T-helper 2 cell treated with Interferon-gamma antibody and Interleukin-4, amounts not matched to agents 5 μg/mL and 100 μg/mL, for 36 hours (primary cell): ENCODE measurements at places on chromosomes 3 and 15.

DNA sequence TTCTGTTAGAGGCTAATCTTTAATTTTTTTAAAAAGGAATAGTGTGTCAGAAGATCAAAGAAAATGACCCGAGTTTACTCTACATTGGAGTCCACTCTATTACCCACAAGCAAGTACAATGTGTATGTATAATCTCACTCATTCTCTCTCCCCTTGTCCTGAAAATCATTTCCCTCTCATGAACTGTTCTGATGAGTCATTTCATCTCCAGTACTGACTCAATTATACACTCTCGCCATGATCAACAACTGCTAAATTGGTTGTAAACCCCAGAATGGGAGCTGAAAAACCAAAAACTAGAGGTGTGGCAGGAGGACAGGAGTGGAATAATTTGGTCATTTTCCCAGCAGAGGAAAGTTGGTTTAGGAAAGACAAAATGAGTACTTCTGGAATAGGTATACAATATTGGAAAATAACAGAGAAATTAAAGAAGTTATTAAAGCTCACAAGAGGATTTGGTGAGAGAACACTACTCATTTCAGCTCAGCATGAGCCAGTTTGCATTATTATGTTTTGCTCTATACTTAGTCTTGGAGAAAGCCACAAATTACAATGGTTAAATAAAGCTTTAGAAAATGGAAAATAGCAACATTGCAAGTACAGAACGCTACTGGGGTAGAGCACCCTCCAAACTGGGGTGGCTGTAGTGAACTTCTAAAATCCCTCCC, 144.3 kb upstream of the PFN2 start:
- no peak overlapping the region for H3K4me3 ChIP-seq
- no peaks in the 10 kb centered on the region for H3K36me3 ChIP-seq
- DNase-seq: no peak
- peaks cover 3% of the 10 kb centered on the region for H3K4me1 ChIP-seq
- H3K27me3 ChIP-seq: peaks cover 19% of the 10 kb centered on the region
- no peak overlapping the region for H3K27ac ChIP-seq

GRCh38 chr3:65020281-65021160, 332.7 kb upstream of the ADAMTS9 start:
- H3K27ac ChIP-seq: no peak overlapping the region
- no peak for DNase-seq
- H3K4me3 ChIP-seq: no peak overlapping the region
- H3K4me1 ChIP-seq: no peaks in the 10 kb centered on the region

DNA sequence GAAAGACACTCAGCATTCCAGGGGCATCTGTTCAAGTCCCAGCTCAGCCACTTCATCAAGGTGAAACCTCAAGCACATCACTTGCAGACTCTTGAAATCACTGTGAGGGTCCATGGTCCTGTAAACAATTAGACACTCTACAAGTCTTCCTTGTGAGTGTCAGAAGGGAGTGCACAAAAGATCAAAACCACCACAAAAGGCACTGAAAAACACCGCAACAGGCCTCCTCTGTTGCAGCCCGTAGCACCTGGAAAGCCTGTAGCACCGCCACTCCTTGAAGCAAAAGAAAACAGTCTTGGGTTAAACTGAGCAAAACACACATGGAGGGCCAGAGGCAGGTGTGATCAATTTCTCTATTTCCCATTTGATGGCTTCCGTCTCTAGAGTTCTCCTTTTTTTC, 63.8 kb upstream of the SNRK start:
- peaks cover 14% of the 10 kb centered on the region for H3K4me1 ChIP-seq
- H3K36me3 ChIP-seq: peaks cover 2% of the 10 kb centered on the region
- H3K27me3 ChIP-seq: peaks cover 5% of the 10 kb centered on the region
- no peak overlapping the region for H3K4me3 ChIP-seq
- DNase-seq: no peak

DNA sequence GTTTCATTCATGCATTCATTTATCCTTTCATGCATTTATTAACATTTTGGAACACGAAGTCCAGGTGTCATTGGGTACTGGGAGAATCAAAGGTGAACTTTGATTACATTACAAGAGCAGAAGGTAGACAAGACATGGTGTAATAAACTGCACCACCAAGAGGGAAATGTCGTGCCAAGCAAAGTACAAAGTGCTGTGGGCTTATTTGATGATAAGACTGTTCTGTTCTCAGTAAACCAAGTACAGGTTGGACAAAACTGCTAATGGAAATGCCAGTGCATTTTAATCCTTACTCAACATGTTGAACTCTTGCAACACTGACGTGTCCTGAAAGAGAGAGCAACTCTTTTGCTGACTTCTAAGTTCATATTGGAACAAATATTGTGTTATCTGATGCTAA, 69.4 kb downstream of the MME start:
- H3K4me3 ChIP-seq: no peak overlapping the region
- no peaks in the 10 kb centered on the region for H3K27me3 ChIP-seq
- H3K27ac ChIP-seq: no peak overlapping the region
- DNase-seq: no peak

DNA sequence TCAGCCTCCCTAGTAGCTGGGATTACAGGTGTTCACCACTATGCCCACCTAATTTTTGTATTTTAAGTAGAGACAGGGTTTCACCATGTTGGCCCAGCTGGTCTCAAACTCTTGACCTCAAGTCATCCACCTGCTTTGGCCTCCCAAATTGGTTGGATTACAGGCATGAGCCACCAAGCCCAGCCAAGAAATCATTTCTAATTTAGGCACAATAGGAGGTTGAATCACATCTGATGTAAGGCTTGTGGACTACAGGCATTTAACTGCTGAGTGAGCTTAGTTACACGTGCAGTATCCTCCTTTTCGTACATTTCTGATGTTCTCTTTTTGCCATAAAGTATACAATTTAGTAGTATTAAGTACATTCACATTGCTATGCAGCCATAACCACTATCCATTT, 31.1 kb upstream of the SETD2 start:
- H3K36me3 ChIP-seq: peaks cover 3% of the 10 kb centered on the region
- no peaks in the 10 kb centered on the region for H3K27me3 ChIP-seq
- no peaks in the 10 kb centered on the region for H3K4me1 ChIP-seq

DNA sequence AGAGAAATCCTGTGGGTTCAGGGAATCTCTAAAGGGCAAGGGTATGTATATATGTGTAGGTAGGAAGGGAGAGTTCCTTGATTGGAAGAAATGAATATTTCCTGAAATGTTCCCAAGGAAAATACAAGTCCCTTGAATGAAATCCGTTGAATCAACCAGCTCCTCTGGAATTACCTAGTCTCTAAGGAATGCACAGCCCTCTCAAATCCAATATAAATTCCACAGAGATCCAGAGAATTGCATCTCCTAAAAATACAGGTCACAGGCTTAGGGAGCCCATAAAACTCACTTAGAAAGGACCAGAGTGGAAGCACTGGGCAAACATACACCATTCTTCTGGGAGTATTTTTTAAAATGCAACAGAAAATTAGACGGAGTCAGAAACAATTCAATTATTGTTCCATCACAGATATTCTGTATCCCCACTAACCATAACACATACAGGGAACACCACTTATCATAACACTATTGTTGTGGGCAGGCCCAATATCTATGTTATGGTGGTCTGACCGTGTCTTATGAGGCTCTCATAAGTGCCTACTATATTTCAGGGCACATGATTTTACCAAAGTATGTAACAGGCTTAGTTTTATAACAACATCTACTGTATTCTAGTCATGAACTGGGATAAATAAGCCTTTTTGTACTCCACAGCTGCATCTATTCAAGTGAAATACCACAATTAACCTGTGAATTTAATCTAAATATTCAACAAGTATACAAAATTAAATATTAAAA, 43.7 kb downstream of the IGSF11 start:
- no peak overlapping the region for H3K4me3 ChIP-seq
- H3K27me3 ChIP-seq: peaks cover 6% of the 10 kb centered on the region
- no peaks in the 10 kb centered on the region for H3K36me3 ChIP-seq
- no peak for DNase-seq
- no peaks in the 10 kb centered on the region for H3K4me1 ChIP-seq

GRCh38 chr3:120272286-120272685, 12.7 kb downstream of the GPR156 start:
- no peak overlapping the region for H3K4me3 ChIP-seq
- H3K36me3 ChIP-seq: no peaks in the 10 kb centered on the region
- peaks cover 13% of the 10 kb centered on the region for H3K27me3 ChIP-seq
- no peak overlapping the region for H3K27ac ChIP-seq
- DNase-seq: no peak
- H3K4me1 ChIP-seq: no peaks in the 10 kb centered on the region

GRCh38 chr3:87503900-87504498, 227.6 kb upstream of the POU1F1 start:
- H3K4me3 ChIP-seq: no peak overlapping the region
- H3K4me1 ChIP-seq: no peaks in the 10 kb centered on the region
- H3K36me3 ChIP-seq: no peaks in the 10 kb centered on the region
- DNase-seq: peak; percentile 6
- H3K27ac ChIP-seq: no peak overlapping the region

DNA sequence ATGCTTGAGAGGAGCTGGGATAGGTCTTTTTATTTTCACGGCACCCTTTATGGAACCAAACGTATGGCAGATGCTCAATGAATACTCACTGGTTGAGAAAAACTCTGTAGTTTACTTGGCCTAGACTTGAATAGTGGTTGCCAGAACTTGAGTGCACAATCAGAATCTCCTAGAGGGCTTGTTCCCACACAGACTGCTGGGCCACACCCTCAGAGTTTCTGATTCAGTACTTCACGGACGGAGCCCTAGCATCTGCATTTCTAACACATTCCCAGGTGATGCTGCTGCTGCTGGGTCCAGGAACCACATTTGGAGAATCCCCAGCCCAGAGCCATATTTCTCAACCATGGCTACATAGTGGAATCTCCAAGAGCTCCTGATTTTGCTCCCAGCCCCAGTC, 24.6 kb downstream of the CA12 start:
- DNase-seq: no peak
- H3K27ac ChIP-seq: no peak overlapping the region
- H3K4me1 ChIP-seq: no peaks in the 10 kb centered on the region
- peaks cover 19% of the 10 kb centered on the region for H3K27me3 ChIP-seq
- no peak overlapping the region for H3K4me3 ChIP-seq

DNA sequence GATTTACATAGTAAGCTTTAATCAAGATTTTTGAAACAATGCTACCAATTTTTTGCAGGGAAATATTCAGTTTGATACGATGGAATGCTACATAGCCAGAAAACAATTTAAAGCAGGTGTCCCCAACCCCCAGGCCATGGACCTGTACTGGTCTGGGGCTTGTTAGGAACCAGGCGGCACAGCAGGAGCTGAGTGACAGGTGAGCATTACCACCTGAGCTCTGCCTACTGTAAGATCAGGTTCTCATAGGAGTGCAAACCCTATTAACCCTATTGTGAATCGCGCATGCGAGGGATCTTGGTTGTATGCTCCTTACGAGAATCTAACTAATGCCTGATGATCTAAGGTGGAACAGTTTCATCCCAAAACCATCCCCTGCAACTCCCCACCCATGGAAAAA, 322.6 kb upstream of the NECTIN3 start:
- no peak for DNase-seq
- H3K36me3 ChIP-seq: no peaks in the 10 kb centered on the region
- H3K27ac ChIP-seq: no peak overlapping the region
- no peaks in the 10 kb centered on the region for H3K4me1 ChIP-seq
- peaks cover 3% of the 10 kb centered on the region for H3K27me3 ChIP-seq

DNA sequence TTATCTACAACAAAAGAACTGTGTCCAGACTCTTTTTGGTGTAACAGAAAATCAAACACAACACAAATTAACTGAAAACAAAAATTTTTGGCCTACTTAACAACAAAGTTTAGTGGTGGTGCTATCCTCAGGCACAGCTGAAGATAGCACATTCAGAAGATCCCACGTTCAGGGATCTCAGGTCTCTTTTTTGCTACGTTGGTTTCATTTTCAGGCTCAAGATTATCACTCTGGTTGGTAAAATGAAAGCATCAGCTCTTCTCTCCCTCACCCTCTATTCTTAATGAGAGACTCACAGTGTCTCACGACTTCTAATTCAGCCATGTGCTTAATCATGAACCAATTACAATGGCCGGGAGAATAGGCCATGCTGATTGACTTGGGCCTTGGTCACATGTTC, 146.9 kb upstream of the PTPRG start:
- H3K4me3 ChIP-seq: no peak overlapping the region
- H3K27me3 ChIP-seq: peaks cover 6% of the 10 kb centered on the region
- H3K27ac ChIP-seq: no peak overlapping the region

DNA sequence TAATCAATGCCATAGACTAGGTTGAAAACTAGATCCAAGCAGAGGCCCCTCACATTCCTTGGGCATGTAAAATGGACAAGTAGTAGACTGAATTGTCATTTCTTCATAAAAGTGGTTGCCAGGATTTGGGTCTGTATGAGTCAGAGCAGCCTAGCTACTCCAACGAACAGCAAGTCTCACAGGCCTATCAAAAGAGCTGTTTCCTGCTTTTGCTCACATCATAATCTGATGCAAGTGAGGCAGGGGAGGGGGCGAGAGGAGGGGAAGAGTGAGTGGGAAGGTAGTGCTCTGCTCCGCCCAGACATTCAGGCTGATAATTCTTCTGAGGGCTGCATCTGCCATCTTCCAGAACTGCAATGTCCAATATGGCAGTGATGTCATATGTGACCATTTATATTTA, 228.9 kb upstream of the PRICKLE2 start:
- peaks cover 7% of the 10 kb centered on the region for H3K4me1 ChIP-seq
- H3K4me3 ChIP-seq: no peak overlapping the region
- H3K27me3 ChIP-seq: peaks cover under 1% of the 10 kb centered on the region

DNA sequence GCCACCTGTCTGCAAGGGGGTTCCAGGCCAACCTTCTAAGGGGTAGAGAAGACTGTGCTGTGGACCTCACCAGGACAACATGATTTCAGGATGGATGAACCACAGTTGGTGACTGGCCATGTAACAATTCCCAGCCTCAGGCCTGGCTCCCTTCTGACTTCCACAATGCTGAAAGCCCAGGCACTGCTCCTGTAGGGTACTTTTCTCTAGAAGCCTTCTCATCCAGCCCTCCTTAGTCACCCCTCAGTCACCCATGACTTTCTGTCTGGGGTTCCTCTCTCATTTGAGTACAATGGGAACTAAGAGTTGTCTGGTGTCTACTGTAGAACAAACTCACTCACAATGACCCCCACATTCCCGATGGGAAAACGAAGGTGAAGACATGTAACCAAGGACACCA, 8.6 kb downstream of the ALS2CL start:
- H3K4me1 ChIP-seq: no peaks in the 10 kb centered on the region
- no peak overlapping the region for H3K4me3 ChIP-seq
- no peaks in the 10 kb centered on the region for H3K27me3 ChIP-seq
- no peak overlapping the region for H3K27ac ChIP-seq
- DNase-seq: no peak

DNA sequence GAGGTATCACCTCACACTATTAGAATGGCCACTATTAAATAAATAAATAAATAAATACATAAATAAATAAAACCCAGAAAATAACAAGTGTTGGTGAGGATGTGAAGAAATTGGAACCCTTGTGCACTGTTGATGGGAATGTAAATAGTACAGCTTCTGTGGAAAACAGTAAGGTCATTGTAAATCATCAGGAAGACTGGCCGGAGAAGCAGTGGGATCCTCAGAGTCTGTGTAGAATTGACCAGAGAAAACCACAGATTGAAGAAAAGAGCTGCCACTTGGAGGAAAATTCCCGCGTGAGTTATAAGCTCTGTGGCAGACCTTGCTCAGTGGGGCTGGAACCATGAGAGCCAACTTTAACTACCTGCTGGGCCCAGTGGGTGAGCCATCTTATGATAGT, 92.0 kb downstream of the RAD18 start:
- H3K36me3 ChIP-seq: no peaks in the 10 kb centered on the region
- no peaks in the 10 kb centered on the region for H3K27me3 ChIP-seq
- DNase-seq: no peak
